ENCODE measurements at places on chromosomes 11 and 22. TPM values are rescaled to one million over a fixed set of nuclear protein-coding genes. Genes with fewer than 3 reads are reported as not detected.

GRCh38 chr11:126464796-126465195 lies 109.3 kb downstream of the ST3GAL4 start:
- no peak for DNase-seq
- H3K4me3 ChIP-seq = no peak overlapping the region
- no peaks in the 10 kb centered on the region for H3K36me3 ChIP-seq
- H3K4me1 ChIP-seq = no peaks in the 10 kb centered on the region

- H3K36me3 ChIP-seq = peaks cover 8% of the 10 kb centered on the region
- no peak overlapping the region for H3K27ac ChIP-seq
- no peak for DNase-seq
- peak overlapping the region; percentile 98 for H3K4me3 ChIP-seq
- peaks cover 14% of the 10 kb centered on the region for H3K27me3 ChIP-seq
Observed at GRCh38 chr11:117230286-117230961, 1.4 kb downstream of the PCSK7 start.

GRCh38 chr22:30205281-30206115 lies 41.1 kb downstream of the LIF start:
- no peaks in the 10 kb centered on the region for H3K36me3 ChIP-seq
- no peak overlapping the region for H3K27ac ChIP-seq
- H3K4me1 ChIP-seq = peaks cover 8% of the 10 kb centered on the region
- no peak overlapping the region for H3K4me3 ChIP-seq
- no peak for DNase-seq

GRCh38 chr11:5036669-5037068 lies 9.7 kb upstream of the OR52J3 start:
- no peaks in the 10 kb centered on the region for H3K27me3 ChIP-seq
- H3K27ac ChIP-seq = no peak overlapping the region

GRCh38 chr11:214083-214482 lies 6.6 kb downstream of the RIC8A start:
- peaks cover 6% of the 10 kb centered on the region for H3K4me1 ChIP-seq
- H3K4me3 ChIP-seq = no peak overlapping the region
- peaks cover 7% of the 10 kb centered on the region for H3K27me3 ChIP-seq
- no peak overlapping the region for H3K27ac ChIP-seq

DNA sequence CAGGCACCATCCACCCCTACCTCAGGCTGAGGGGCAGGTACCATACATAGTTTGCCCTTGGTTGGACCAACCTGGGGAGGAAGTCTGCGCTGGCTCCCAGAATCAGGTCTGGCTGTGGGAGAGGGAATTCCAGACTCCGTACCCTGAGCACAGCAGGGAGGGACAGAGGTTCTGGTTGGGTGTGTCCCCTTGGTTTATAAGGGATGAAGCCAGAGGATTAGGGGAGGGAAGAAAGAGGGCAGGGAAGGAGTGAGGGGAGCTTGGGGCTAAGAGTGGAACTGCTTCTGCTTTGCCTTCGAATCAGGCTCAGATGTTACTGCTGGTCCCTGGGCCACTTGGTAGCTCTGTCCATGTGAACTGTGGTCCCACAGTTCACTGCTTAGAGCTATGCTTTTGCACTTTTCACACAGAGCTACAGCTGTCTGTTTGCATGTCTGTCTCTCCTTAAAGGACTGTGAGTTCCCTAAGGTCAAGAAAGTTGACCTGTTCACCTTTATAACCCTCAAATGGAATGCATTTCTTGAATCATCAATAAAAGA lies 9.2 kb downstream of the MMP20 start:
- DNase-seq = no peak
- H3K36me3 ChIP-seq = no peaks in the 10 kb centered on the region
- H3K27ac ChIP-seq = no peak overlapping the region
- no peaks in the 10 kb centered on the region for H3K4me1 ChIP-seq

- H3K36me3 ChIP-seq = no peaks in the 10 kb centered on the region
- H3K27ac ChIP-seq = no peak overlapping the region
- peak; percentile 70 for DNase-seq
- peaks cover 19% of the 10 kb centered on the region for H3K27me3 ChIP-seq
Observed at GRCh38 chr11:119144825-119145486, 3.9 kb upstream of the ABCG4 start.

DNA sequence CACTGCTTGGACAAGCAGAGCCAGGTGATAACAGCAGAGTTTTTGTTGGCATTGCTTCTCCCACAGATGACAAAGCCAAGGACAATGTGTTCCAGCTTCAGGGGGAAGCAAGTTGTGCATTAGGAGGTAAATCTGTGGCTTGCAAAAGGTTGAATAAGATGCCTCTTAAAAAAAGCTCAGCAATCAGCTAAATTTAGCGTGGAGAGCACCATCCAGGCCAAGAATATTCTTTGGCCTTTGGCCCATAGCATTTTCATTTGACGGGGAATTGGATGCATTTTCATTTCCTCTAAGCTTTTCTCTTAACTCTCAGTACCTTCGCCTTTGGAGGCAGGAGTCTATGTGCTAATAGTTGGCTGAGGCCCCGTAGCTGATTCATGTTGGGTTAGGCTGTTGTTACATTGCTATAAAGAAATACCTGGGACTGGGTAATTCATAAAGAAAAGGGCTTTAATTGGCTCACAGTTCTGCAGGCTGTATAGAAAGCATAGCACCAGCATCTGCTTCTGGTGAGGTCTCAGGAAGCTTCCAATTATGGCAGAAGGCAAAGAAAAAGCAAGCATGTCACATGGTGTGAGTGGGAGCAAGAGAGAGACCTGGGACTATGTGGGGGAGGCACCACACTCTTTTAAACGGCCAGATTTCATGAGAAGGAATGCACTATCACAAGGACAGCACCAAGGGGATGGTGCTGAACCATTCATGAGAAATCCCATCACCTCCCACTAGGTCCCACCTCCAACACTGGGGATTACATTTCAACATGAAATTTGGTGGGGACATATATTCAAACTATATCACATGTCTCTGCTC lies 350.1 kb upstream of the C11orf87 start:
- peaks cover 6% of the 10 kb centered on the region for H3K36me3 ChIP-seq
- no peaks in the 10 kb centered on the region for H3K4me1 ChIP-seq
- no peak overlapping the region for H3K27ac ChIP-seq
- H3K27me3 ChIP-seq = peaks cover 3% of the 10 kb centered on the region

GRCh38 chr22:10961043-10961860 lies 4566.7 kb upstream of the OR11H1 start:
- H3K4me3 ChIP-seq = peak overlapping the region; percentile 45
- no peak overlapping the region for H3K27ac ChIP-seq
- H3K36me3 ChIP-seq = peaks cover 6% of the 10 kb centered on the region
- no peak for DNase-seq

GRCh38 chr11:8070417-8071115 lies 10.4 kb upstream of the TUB start:
- DNase-seq = no peak
- H3K4me3 ChIP-seq = no peak overlapping the region
- no peaks in the 10 kb centered on the region for H3K36me3 ChIP-seq
- H3K27me3 ChIP-seq = peaks cover 5% of the 10 kb centered on the region
- no peaks in the 10 kb centered on the region for H3K4me1 ChIP-seq

DNA sequence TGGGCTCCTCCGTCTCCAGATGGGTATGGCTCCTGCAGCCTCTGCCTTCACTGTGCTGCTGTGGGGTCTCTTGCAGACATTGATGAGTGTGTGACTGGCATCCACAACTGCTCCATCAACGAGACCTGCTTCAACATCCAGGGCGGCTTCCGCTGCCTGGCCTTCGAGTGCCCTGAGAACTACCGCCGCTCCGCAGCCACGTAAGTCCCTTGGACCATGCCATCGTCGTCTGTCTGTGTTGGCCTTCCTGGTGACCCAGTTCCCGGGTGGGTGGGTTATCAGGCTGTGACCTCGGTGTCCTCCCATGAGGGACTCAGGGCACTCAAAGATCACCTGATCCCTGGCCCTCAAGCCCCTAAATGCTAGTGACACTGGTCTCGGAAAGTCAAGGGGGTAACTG lies 47.7 kb downstream of the FBLN1 start:
- H3K4me3 ChIP-seq = peak overlapping the region; percentile 37
- no peak for DNase-seq
- H3K27ac ChIP-seq = peak overlapping the region; percentile 36
- peaks cover 27% of the 10 kb centered on the region for H3K36me3 ChIP-seq
- H3K4me1 ChIP-seq = peaks cover 12% of the 10 kb centered on the region

DNA sequence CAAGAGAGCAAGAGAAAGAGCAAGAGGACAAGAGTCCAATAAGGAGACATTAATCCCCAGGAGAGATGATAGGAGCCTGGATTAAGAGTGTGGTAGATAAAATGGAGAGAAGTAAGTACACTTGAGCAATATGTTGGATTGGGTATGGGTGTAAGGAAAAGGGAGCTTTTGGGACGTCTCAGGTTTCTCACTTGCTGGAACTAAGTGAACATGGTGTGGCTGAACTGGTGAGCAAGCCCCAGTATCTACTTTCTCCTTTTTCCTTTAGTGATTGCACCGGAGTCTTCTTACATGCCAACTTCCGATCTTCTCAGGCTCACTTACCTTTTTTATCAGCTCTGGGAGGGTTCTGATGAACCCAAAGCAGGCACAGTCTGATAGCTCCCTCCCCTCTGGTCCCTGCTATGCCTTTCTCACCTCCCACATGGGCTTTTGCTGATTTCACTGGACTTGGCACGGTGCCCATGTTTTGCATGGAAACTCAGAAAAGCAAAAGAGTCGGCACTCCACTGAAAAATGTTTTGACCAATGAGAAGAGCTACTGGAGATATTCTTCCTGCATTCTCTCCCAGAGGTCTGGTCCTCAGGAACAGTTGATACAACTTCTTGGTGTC lies 14.5 kb upstream of the APLNR start:
- H3K36me3 ChIP-seq = no peaks in the 10 kb centered on the region
- peaks cover 3% of the 10 kb centered on the region for H3K27me3 ChIP-seq
- no peak for DNase-seq

GRCh38 chr22:37486224-37486845 lies at the start of gene MFNG:
Gene MFNG, minus strand, starts transcription at chr22:37486384. Its CDS starts 207 bp downstream, at chr22:37486177.
- peaks cover 17% of the 10 kb centered on the region for H3K36me3 ChIP-seq
- peak; percentile 73 for DNase-seq
- H3K27ac ChIP-seq = peak within 1 kb of the TSS; percentile 84
- peaks cover 48% of the 10 kb centered on the region for H3K4me1 ChIP-seq
- peak within 1 kb of the TSS; percentile 62 for H3K4me3 ChIP-seq

- H3K4me1 ChIP-seq = no peaks in the 10 kb centered on the region
- no peak overlapping the region for H3K4me3 ChIP-seq
- H3K36me3 ChIP-seq = no peaks in the 10 kb centered on the region
Observed at GRCh38 chr11:26134481-26135355, 197.2 kb upstream of the ANO3 start.

DNA sequence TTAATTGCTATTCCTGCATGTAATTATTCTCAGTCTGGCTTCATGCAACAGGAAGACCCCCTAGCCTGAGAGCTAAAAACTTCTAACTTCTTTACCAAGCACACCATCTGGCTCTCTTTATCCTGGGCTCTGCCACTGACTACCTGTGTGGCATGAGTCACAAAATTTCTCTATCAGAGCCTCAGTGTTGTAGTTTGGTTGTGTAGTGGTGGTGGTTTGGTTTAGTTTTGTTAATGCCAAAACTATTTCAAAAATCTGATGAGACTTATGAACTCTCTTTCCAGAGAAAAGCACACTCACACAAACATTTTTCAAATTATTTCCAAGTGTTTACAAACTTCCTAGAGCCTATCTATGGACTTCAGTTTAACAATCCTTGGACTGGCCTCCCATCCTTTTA lies 7.5 kb upstream of the IL17RA start:
- H3K36me3 ChIP-seq = no peaks in the 10 kb centered on the region
- no peaks in the 10 kb centered on the region for H3K27me3 ChIP-seq
- no peaks in the 10 kb centered on the region for H3K4me1 ChIP-seq
- H3K4me3 ChIP-seq = no peak overlapping the region
- no peak for DNase-seq

GRCh38 chr11:26761361-26761809 lies 39.5 kb upstream of the SLC5A12 start:
- no peak for DNase-seq
- no peaks in the 10 kb centered on the region for H3K4me1 ChIP-seq
- no peak overlapping the region for H3K4me3 ChIP-seq
- no peaks in the 10 kb centered on the region for H3K36me3 ChIP-seq

DNA sequence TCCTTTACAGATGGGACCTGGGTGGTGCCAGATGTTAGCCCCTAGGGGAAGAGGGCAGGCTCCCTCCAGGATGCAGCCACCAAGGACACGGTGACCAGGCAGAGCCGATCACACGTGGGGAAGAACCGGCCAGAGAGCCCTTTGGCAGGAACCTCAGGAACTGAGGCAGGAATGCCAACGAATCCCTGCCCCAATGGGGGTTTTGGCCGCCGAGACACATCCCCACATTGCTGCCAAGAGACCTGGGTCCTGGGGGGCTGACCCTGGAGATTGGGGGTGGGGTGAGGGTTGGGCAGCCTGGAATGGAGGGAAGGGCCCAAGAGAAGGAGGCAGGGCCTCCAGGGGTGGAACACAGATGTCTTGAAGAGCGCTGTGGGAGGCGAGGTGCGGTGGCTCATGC lies 28.7 kb upstream of the LMO1 start:
- H3K36me3 ChIP-seq = no peaks in the 10 kb centered on the region
- H3K4me1 ChIP-seq = no peaks in the 10 kb centered on the region
- H3K27ac ChIP-seq = no peak overlapping the region
- no peak for DNase-seq

- H3K4me1 ChIP-seq = peaks cover 42% of the 10 kb centered on the region
- no peak overlapping the region for H3K27ac ChIP-seq
- no peak for DNase-seq
- peak overlapping the region; percentile 90 for H3K4me3 ChIP-seq
Observed at GRCh38 chr11:696955-697491, 1.4 kb downstream of the TMEM80 start.

GRCh38 chr11:130583801-130584211 lies 135.4 kb downstream of the ADAMTS15 start:
- no peaks in the 10 kb centered on the region for H3K36me3 ChIP-seq
- H3K4me1 ChIP-seq = peaks cover 8% of the 10 kb centered on the region
- no peak for DNase-seq
- no peak overlapping the region for H3K4me3 ChIP-seq
- peaks cover 3% of the 10 kb centered on the region for H3K27me3 ChIP-seq
- no peak overlapping the region for H3K27ac ChIP-seq

DNA sequence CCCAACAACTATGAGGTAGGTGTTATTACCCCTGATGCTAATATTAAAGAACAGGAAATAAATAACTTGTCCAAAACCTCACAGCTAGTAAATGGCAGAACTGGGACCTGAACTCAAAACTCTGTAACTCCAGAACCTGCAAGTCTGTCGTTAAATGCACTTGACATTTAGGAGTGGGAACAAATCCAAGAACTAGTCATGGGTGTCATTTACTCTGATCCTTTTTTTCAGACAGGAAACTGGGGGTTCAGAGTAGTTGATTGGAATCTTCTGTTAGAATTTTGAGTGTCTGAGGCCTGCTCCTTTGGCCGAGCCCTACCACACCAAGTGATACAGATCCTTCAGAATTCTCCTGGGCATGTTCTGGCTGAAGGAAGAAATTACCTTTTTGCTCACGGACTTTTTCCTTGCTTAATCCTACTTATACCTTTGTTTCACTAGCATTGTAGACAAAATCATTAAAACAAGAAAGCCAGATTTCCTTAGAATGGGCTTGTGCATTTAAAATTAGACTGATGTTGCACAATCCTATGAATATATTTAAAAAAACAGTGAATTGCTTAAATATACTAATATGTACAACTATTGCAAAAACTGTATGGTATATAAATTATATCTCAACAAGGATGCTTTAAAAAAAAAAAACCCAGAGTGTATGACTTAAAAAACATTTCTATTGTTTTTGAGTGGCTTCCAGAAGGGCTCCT lies 1.4 kb upstream of the YAP1 start:
- H3K36me3 ChIP-seq = no peaks in the 10 kb centered on the region
- H3K27me3 ChIP-seq = peaks cover 11% of the 10 kb centered on the region
- H3K27ac ChIP-seq = no peak overlapping the region
- no peak for DNase-seq

The GLB1L2 gene
- 5.0 TPM for total RNA-seq

The SCGB2A2 gene
- not detected for total RNA-seq

The SPI1 gene
- total RNA-seq = not detected

The UCP3 gene
- 1.6 TPM for total RNA-seq

The B4GALNT4 gene
- total RNA-seq = 14.9 TPM

The OR10D3 gene
- total RNA-seq = 0.67 TPM

The RFPL1 gene
- total RNA-seq = not detected

The ARHGEF12 gene
- 128 TPM for total RNA-seq
